ENCODE measurements at places on chromosomes 7 and 10.

GRCh38 chr7:138900035-138900828 is 81.0 kb downstream of the KIAA1549 start:
- no peak for DNase-seq

- no peak for DNase-seq
Measured at GRCh38 chr10:82278401-82279182, 403.6 kb downstream of the NRG3 start.

DNA sequence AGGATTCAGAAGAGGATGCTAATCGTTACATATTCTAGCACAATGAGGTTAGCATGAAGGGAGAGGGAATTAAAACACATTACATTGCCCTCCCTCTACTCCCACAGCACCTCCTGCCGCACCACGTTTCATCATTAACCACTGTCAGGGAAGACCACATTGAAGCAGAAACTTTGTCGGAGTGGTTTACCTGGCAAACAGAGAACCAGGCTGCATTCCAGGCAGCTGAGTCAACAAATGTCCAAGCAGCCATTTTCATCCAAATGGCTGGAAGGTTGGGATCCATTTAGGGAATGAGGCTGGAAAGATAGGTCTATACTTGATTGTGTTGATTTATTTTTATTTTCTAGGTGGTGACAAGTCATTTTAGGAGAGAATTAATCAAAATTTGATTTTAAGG is 273.6 kb downstream of the DYNC1I1 start:
- DNase-seq: no peak

DNA sequence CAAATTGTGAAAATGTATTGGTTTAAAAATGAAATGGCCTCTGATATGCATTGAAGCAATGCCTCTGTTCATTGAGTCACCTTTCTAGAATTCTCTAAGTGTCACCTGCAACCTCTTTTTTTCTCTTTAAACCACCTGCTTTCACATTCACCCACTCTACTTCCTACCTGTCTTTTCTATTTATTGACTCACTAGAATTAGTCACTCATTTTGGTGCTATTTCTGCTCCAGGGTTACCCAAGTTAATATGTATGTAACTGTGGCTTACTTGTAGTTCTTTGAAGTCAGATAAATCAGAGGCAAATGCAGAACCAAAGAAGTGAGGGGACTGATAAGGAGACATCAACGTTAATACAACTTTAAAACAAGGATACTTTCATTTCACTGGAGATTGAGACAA is 674.7 kb downstream of the CCSER2 start:
- DNase-seq: no peak

- DNase-seq: no peak
Measured at GRCh38 chr10:124174071-124174566, 80.7 kb upstream of the CHST15 start.

GRCh38 chr10:68566351-68566750 is 6.2 kb downstream of the TET1 start:
- no peak for DNase-seq

- no peak for DNase-seq
Measured at GRCh38 chr10:130040351-130040750, 70.3 kb downstream of the C10orf143 start.

- DNase-seq: no peak
Measured at GRCh38 chr10:13732465-13732881, 145.7 kb downstream of the PRPF18 start.

- DNase-seq: peak; percentile 26
Measured at GRCh38 chr10:112952282-112953173, 2.5 kb downstream of the TCF7L2 start.

DNA sequence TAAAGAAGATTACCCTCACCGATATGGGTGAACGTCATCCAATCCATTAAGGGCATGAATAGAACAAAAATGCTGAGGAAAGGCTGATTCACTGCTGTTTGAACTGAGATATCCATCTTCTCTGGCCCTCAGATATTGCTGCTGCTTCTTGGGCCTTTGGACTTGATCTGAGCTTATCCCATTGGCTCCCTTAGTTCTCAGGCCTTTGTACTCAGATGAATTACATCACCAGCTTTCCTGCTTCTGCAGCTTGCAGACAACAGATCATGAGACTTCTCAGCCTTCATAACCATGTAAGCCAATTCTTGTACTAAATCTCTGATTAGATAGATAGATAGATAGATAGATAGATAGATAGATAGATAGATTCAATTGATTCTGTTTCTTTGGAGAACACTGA is 40.2 kb downstream of the CYCS start:
- no peak for DNase-seq

DNA sequence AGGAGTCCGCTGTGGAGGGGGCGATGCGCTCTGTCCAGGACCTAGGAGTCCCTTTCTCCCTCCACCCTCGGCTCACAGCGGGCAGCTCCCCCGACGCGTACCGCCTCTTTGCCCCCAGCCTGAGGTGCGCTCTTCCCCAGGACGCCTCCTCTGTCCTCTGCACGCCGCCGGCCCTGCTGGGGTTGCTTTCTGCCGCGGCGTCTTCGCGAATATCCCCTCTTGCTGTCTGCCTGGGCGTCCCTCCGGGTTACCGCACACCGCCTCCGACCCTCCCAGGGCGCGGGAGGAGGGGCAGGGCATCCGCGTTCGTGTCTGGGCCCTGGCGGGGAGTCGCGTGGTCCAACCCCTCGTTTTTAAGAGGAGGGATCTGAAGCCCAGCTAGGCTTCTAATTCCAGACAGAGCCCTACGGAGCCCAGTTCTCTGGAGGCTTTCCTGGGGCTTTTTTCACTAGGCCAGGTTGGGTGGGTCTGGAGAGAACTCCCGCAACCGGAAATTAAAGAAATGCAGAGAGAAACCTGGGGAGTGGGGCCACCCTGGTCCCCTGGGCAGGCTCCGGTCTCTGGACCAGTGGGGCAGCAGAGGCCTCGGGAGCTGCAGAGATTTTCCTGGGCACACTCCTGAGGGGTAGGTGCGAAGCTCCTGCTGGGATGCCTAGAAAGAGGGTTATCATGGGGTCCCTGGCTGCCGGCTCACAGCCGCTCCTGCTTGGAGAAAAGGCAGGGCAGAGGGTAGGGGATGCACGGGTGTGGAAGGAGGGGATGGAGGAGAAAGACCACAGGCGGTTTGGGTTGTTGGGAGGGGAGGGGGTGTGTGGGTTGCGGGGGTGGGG is 166.9 kb downstream of the UBE2H start:
- DNase-seq: peak; percentile 29

DNA sequence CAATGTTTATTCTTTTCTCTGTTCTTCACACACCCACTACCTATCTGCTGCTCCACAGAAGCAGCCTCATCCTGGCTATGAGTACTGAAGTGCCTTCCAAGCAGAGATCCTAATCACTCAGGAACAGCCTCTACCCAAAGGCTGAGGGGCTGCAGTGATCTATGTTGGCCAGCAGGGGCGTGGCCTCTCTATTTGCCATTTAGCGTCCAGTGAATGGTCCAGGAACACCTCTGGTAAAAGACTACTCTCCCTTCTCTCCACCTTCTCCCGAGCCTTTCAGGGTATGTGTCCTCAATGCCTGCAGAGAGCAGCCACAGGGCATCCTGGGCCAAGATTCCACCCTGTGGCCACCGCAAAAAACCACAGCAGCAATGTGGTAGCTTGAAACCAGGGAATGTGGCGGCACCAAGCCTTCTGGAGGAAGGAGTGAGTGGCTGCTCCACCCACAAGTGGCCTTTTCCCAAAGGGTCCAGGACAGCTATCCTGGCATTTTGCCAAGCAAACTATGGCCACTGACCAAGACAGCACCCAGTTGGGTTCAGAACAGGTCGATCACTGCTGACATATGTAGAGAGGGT is 70.9 kb downstream of the SYPL1 start:
- DNase-seq: peak; percentile 35

DNA sequence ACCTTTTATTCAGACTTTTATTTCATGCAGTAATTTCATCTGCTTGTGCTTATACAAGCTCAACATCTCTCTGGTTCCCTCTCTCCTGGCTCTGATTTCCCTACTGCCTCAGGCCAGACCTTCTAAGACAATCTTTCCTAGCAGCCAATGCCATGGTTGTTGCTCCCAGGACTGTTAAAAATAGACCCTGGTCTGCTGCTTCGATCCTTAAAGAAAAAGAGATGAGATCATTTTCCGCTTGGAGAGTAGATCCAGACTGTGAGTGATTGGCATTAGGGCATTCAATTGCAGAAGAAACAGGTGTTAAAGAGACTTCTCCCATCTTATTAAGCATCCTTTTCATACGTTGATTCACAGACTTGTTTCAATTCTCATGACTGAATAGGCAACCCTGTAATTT is 68.4 kb upstream of the ITGB1 start:
- DNase-seq: no peak

- DNase-seq: no peak
Measured at GRCh38 chr7:83608716-83609115, 40.2 kb downstream of the SEMA3E start.

DNA sequence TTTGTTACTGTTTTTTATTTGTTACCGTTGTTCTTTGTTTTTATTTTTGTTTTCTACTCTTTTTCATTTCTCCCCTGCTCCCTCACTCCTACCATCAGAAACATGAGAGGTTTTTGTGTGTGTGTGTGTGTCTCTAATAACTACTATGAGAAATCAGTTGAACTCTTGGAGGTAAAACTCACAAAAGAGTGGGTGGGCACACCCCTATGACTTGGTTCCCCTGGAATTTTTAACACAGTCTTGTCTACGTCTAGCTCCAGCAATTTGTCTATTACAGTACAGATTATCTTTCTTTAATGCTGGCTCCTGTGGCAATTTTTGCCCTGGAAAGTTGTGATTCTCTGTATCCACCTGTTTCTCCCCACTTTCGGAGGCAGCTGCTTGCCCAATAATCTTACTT is 56.2 kb downstream of the AOAH start:
- no peak for DNase-seq

DNA sequence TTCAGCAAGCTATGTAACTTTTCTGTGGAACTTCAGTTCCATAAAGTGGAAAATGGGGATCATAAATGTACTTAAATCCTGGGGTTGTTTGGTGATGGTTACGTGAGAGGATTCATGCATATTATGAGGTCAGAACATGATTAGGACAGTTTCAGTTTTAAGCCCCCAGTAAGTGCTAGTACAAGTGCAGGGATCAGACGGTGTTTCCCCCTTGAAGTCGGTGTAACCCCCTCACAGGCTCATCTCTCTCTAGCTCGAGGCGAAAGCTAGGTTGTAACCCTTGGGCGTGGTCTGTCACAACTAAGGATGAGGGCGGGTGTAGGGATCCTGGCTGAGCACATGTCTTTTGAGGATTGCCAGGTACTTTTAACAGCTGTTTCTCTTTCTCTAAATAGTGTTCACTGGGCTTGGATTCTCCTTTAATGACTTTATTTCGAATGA is 84.7 kb downstream of the SPAG6 start:
- no peak for DNase-seq

DNA sequence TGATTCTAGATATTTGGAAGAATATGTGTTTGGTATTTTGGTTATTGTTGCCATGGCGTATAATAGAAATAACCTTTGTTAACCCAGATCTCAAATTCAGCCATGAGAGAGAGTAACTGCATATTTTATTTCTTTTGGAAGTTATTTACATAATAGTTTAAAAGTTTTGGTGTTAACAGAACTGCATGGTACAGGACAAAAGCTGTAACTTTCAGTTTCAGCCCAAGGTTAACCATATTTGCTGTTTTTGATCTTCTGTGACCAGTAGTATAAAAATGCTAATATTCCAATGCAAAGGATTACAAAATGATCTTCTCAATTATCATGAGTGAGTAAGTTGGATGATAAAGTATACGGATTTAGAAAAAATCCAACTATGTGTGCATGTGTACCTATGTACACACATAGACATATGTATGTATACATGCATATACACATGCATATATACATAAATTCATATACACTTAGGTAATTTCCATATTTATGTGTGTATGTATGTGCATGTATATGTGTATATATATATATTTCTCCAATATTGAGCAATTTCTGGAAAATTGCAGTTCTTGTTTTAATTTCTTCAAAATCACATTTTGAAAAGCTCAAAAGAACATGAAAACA is 38.0 kb upstream of the PIP4K2A start:
- DNase-seq: no peak

DNA sequence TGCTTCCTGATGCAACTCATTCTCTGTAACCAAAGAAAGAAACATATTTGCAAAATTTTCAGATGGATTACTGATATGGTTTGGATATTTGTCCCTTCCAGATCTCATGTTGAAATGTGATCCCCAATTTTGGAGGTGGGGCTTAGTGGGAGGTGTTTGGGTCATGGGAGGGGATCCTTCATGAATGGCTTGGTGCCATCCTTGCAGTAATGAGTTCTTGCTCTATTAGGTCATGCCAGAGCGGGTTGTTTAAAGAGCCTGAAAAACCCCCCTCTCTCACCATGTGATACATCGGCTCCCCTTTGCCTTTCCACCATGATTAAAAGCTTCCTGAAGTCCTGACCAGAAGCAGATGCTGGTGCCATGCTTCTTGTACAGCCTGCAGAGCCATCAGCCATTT is 43.8 kb upstream of the PRKG1 start:
- no peak for DNase-seq

GRCh38 chr10:106819490-106819889 is 345.0 kb downstream of the SORCS1 start:
- DNase-seq: no peak

GRCh38 chr10:71271662-71272055 is 47.4 kb upstream of the SLC29A3 start:
- no peak for DNase-seq

- DNase-seq: no peak
Measured at GRCh38 chr7:155104913-155105312, 34.8 kb downstream of the HTR5A start.

- DNase-seq: no peak
Measured at GRCh38 chr10:48632166-48632565, 27.3 kb upstream of the ARHGAP22 start.

DNA sequence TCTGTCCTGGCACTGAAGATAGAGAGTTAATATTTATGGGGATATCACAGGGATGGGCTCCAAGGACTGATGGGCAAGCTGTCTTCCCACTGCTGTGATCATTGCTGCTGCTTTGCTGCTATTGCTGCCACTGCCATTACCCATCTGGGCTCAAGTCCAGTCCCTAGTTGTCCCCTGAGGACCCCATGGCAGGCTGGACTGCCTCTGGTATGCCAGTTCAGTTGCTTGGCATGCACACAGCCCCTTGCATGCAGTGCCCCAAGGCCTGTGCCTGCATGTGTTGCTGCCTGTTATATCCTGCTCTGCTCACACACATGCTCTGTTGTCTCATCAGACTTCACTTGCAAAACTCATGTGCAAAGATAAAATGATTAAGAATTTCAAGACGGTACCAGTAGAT is 109.5 kb downstream of the ADRA2A start:
- DNase-seq: no peak
